ENCODE measurements at places on chromosomes 2 and 18.

DNA sequence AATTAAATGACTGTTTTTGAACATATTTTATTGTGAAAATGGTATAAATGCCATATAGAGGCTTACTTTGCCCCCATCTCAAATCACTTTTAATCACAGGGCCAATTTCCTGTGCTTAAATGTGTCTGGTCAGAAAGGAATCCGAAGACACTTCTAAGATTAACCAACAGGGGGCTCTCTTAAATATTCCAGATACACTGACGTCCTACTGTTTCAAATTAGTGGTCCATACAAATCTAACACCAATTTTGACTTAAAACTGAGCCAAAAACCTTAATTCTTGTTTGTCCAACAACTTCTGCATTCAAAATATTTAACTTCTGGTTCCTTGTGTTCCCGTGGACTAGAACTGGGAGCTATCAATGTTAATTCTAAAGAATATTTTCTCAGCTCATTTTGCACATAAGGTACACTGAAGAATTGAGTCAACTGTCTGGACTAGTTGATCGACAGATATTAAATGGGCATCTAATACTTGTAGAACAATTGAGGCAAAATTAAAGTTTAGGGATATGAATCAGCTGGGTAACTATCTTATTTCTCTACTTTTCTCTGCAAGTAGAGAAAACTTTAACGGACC lies 557.5 kb downstream of the ARHGAP15 start:
- DNase-seq = no peak

DNA sequence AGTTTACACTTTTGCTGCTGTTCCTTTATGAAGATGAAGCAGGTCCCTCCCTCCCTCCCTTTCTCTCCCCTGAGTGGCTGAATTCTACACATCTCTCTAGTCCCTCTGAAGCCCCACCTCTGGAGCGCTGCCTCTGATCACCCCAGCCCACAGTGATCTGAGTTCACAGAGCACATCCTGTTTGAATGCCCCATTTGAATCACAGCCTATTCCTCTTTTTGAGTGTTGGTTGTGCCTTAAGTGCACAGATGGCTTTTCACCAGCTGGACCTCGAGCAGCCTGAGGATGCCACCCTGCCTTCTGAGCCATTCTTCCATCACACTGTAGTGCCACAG lies 87.1 kb downstream of the ITGB1BP1 start:
- DNase-seq = no peak

- DNase-seq = peak; percentile 1
Observed at GRCh38 chr2:103161456-103162289, 399.8 kb downstream of the TMEM182 start.

DNA sequence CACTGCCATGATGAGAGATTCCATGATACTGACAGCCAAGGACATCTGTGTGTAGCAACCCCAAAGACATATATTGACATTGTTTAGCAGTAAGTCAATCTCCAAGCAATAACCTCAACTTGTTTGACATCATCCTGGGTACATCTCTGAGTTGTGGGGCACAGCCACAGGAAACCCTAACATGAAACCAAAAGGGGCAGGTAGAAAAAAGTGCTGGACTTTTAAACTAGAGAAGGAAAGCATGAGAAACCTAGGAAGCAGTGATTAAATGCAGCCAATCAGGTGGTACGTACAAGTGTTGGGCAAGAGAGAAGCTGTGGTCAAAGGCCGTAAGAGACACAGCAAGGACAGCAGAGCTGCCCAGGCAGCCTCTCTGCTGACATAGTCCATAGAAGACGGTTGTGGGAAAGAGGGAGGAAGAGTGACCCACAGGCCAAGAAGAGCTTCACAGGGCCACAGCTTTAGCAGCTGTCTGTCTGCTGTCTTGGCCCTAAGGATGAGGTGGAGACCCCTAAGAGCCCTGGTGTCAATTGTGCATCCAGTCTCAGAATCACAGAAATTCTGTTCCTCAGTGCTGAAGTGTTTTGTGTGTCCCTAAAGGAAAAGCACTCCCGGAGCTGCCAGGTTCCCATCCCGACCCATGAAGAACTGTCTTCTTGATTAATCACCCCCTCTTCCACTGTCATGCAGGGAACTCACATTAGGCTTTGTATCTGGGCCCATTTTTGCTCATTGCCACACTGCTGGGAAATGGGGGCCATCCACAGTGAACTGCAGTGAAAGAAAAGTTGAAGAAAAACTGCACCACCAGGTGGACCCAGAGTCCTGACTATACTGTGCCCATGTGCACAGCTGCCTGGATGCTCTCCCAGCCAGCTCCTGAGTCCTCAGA lies 25.4 kb upstream of the CHN1 start:
- peak; percentile 51 for DNase-seq

DNA sequence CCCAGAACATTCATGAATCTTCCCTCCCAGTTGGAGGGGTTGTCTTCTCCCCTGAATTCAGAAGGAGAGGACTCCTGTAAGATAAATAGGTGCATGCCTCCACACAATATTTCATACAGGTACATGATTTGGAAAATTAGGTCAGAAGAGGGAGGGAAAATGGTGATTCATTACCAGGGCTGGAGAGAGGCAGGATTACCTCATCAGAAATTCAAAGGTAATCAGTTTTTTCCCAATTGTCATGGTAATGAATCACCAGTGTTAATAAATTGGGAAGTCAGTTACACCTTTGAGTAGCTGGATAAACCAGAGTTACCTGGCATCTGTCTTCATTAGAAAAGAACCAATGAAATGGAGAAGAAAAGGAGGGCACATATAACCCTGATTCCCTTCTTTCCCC lies 128.5 kb downstream of the EN1 start:
- no peak for DNase-seq

DNA sequence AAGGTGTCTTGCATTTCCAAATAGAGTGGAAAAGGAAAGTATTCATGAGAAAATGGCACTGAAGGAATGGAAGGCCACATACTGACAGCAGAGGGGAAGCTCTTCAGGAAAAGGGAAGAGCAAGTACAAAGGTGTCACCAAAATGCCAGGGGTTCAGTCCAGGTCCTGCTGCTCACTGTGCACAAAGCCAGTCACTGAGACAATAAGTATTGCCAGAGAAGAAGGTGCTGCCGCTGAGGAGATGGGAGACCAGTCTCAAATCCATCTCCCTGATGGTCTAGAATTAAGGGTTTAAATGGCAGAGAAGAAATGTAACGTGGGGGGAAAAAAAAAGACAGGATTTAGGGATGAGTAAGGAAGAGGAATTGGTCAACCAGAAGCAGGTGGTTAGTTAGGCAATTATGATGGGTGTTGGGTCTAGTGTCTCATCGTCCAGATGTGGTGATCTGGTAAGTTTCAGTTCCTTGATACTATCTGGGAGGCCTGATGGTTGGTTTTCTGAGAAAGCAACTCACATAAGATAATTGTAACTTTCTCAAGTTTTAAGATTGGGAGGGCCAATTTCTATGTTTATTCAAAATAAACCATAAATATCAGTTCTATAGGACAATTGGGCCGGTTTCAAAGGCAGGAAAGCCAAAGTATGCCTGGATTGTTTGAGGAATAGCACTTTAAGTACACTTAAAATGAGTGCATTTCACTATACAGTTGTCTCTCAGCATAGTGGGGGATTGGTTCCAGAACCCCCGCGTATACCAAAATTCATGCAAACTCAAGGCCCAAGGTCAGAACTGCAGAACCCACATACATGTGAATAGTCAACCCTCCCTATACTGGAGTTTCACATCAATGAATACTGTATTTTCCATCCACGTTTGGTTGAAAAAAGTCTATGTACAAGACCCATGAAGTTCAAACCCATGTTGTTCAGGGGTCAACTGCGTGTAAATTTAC lies 109.1 kb upstream of the DNAJC10 start:
- DNase-seq = no peak

DNA sequence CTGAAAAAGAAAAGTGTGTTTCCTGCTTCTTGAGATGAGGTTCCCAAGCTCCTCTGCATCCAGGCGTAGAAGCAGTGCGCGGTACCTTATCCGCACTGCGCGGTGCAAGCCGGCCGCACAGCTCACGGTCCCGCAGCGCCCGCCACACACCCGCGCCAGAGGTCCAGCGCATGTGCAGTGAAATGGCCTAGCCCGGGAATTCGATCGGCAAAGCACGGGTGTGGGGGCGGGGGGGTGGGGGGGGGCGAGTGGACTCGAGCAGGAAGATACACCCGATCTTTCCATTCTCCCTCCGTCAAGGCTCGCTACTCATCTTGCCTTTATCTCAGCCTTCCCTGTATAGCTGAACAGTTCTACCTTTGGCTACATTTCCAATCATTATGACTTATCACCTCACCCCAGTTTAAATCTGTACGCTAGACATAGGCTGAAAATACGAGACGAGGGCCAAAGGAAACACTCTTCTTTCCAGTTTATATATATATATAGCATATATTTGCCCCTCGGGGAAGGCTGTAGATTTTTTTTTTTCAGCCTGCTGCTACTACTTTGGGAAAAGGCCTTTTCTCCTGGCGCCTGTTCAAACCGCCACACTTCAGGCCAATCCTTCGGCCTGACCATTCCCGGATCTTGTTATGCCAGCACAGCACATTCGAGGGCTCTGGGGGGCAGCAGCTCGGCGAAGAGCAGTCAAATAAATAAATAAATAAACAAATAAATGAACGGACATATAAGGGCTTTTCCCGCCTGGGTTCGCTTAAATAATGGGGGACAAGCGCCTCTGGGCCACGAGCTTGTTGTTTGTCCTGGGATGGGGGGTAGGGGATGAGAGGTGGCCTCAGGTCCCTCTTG lies 10.4 kb downstream of the HOXD8 start:
- DNase-seq = no peak

GRCh38 chr2:224999754-225000153 lies 42.5 kb downstream of the DOCK10 start:
- no peak for DNase-seq

- DNase-seq = no peak
Observed at GRCh38 chr2:217505303-217505702, 497.5 kb downstream of the TNS1 start.

GRCh38 chr18:57270156-57270555 lies 82.2 kb upstream of the ST8SIA3 start:
- DNase-seq = no peak

- DNase-seq = no peak
Observed at GRCh38 chr2:187900021-187900420, 345.8 kb upstream of the TFPI start.

- no peak for DNase-seq
Observed at GRCh38 chr2:21118302-21118920, 5.4 kb upstream of the TDRD15 start.

GRCh38 chr18:55477499-55477859 lies 110.5 kb downstream of the TCF4 start:
- peak; percentile 16 for DNase-seq

DNA sequence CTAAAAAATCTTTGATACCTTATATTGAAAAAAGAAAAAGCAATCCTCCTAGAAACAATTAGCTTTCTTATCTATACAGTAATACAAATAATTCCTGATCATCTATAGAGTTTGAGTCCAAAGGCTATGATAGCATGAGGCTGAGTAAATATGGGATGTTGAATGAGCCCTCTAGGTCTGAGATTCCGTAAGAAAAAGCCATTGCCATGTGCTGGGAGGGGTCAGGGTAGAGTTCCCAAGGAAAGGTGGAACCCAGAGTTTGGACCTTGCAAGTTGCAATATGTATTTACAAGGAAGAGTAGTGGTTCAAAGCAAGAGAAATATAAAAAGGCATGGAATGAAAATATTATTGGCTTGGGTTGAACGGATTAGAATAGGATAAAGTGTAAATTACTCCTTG lies 178.1 kb downstream of the DCC start:
- no peak for DNase-seq

GRCh38 chr2:71492112-71492511 lies 38.8 kb downstream of the DYSF start:
- DNase-seq = no peak

- DNase-seq = no peak
Observed at GRCh38 chr2:228703152-228703551, 521.7 kb upstream of the SPHKAP start.

- no peak for DNase-seq
Observed at GRCh38 chr2:176637486-176638166, 368.4 kb downstream of the MTX2 start.

DNA sequence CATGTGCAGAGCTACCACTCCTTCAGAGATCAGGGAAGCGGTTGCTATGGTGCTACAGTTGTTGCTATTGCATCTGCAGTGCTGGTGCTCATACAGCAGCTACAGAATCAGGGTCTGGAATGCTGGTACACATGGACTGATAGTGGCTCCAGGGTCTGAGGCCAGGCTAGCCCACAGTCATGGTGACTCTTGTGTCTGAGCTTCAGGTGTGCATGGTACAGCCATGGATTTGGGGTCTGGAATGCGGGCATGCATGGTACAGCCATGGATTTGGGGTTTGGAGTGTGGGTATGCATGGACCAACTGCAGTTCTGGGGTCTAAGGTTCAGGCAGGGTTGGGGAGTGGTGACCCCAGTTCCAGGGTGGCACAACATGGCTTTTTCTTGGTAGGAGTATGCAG lies 185.2 kb downstream of the SLC4A3 start:
- DNase-seq = no peak

DNA sequence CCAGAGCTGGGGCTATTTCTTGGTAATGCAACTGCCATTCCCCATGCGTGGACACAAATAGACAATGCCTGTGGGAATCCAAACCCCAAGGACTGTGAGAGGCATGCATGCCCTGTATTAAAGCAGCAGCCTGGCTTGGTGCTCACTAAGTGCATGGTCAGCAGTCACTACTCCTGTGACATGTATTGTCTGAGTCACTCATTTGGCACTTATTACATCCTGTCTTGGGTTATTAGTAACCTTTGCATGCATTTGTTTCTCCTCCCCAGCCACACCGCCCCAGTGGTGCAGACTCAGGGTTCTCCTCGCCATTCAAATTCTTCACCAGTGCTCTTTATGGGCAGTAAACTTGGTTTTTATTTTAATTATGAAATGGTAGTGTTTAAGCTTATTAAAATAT lies 30.2 kb downstream of the PRKCE start:
- no peak for DNase-seq

- no peak for DNase-seq
Observed at GRCh38 chr18:78770139-78770822, 209.3 kb upstream of the SALL3 start.

GRCh38 chr2:25279091-25279651 lies 62.6 kb downstream of the DNMT3A start:
- peak; percentile 82 for DNase-seq

GRCh38 chr18:13302457-13303225 lies 84.1 kb downstream of the LDLRAD4 start:
- DNase-seq = peak; percentile 33
